ENCODE measurements at places on chromosomes 2 and 18. TPM values are rescaled to one million over a fixed set of nuclear protein-coding genes. Genes with fewer than 3 reads are reported as not detected.

GRCh38 chr18:78878335-78878734, 101.3 kb upstream of the SALL3 start:
- H3K36me3 ChIP-seq, result peaks cover 17% of the 10 kb centered on the region
- H3K4me3 ChIP-seq, result no peak overlapping the region
- peaks cover 11% of the 10 kb centered on the region for H3K27me3 ChIP-seq

- H3K36me3 ChIP-seq, result no peaks in the 10 kb centered on the region
- DNase-seq, result no peak
- no peak overlapping the region for H3K4me3 ChIP-seq
- no peaks in the 10 kb centered on the region for H3K4me1 ChIP-seq
- H3K27ac ChIP-seq, result no peak overlapping the region
Measured at GRCh38 chr18:68034296-68034695, 517.8 kb upstream of the DSEL start.

DNA sequence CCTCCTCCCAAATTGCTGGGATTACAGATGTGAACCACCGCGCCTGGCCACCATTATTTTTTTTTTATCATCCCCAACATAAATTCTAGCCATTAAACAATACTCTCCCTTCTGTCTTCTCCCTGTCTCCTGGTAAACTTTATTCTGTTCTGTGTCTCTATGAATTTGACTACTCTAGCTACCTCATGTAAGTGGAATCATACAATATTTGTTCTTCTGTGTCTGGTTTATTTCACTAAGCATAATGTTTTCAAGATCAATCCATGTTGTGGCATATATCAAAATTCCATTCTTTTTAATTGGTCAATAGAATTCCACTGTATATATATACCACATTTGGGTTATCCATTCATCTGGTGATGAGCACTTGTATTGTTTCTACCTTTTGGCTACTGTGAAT, 71.6 kb downstream of the MCFD2 start:
- H3K4me1 ChIP-seq, result no peaks in the 10 kb centered on the region
- H3K27me3 ChIP-seq, result no peaks in the 10 kb centered on the region
- H3K4me3 ChIP-seq, result no peak overlapping the region
- H3K27ac ChIP-seq, result no peak overlapping the region

DNA sequence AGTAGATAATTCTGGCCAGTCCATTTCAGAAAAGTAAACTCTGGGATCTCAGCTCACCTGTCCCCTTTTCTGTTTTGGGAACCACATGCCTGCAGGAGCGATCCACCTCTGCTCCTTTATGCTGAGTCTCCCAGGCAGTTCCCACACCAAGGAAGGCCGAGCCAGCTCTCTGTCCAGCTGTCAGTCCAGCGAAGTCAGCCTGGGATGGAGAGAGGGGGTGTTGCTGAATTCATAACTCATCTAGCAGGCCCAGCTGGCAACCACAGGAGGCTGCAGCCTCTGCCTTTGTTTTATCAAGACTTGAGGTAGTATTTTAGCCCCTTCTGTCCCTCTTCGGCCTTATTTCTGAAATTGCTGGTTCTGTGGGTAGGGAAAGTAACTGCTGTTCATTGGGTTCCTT, 209.9 kb downstream of the ARL4C start:
- H3K27me3 ChIP-seq, result no peaks in the 10 kb centered on the region
- no peak overlapping the region for H3K27ac ChIP-seq
- H3K4me3 ChIP-seq, result no peak overlapping the region
- peaks cover 4% of the 10 kb centered on the region for H3K4me1 ChIP-seq
- no peaks in the 10 kb centered on the region for H3K36me3 ChIP-seq

The CFAP65 gene
- 0.48 TPM for total RNA-seq

The SLC8A1 gene
- total RNA-seq, result 1.7 TPM

The ST8SIA5 gene
- 2.8 TPM for total RNA-seq

The MYO1B gene
- 39.0 TPM for total RNA-seq

The ZNF804A gene
- total RNA-seq, result not detected
